ENCODE measurements at places on chromosomes 3 and 15.

DNA sequence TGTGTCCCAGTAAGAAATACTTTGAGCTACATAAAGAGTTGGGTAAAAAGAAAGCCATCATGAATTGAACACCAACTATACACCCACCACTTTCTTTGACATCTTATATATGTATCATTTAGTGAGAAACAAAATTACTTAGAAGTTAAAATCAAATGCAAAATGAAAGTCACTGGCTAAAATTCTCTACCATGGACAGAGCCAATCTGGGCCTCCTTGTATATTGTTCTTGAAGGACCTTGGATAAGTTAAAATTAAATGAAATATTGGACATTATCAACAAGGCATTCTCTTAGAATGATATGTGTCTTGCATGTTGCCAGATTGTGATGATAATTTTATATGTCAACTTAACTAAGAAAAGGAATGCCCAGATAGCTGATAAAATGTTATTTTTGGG is 64.2 kb upstream of the CHL1 start:
- DNase-seq, result no peak

- peak; percentile 83 for DNase-seq
Observed at GRCh38 chr15:73051807-73052652, at the start of gene NEO1. Gene NEO1, plus strand, starts transcription at chr15:73052463. Its CDS starts 213 bp downstream, at chr15:73052676.

GRCh38 chr3:116470605-116471197 is 25.4 kb upstream of the LSAMP start:
- DNase-seq, result no peak

- no peak for DNase-seq
Observed at GRCh38 chr3:30625541-30626438, 19.4 kb downstream of the TGFBR2 start.

- peak; percentile 34 for DNase-seq
Observed at GRCh38 chr3:45760878-45761711, 35.2 kb downstream of the SLC6A20 start.

DNA sequence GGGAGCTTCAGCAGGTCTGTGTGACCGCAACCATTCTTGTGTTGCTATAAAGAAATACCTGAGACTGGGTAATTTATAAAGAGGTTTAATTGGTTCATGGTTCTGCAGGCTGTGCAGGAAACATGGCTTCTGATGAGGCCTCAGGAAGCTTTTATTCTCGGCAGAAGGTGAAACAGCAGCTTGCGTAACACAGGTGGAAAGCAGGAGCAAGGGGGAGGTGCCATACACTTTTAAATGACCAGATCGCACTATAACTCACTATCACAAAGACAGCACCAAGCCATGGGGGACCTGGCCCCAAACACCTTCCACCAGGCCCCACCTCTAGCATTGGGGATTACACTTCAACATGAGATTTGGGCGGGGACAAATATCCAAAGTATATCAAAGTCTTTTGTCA is 8.3 kb upstream of the CIB2 start:
- DNase-seq, result no peak

DNA sequence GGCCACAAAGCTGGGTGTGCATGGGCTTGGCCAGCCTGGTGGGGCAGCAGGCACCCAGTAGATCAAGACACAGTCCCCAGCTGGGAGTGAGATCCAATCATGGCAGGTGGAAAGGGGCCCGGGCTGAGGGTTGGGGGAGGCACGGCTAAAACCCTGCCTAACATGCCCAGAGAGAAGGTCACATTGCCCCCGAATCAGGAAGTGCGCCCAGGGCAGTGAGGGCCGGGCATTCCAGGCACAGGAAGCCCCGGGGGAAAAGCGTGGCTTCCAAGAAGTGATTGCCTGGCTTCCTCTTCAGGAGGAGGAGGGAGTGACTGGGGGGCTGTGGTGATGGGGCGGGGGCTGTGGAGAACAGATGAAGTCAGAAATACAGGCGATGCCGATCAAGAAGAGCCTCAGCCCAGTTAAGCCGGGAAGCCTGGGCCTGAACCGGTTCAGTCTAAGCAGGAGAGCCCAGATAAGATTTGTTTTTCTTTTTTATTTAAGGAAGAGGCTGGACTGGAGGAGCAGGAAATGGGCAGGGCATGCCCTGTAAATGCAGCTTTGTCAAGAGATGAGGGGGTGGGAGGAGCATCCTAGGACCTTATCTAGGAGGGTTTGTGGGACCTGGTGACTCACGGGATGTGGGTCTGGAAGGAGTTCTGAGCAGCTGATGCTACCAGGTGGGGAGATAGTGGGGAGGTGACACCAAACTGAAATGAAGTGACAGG is 83.9 kb downstream of the CHSY1 start:
- peak; percentile 60 for DNase-seq

DNA sequence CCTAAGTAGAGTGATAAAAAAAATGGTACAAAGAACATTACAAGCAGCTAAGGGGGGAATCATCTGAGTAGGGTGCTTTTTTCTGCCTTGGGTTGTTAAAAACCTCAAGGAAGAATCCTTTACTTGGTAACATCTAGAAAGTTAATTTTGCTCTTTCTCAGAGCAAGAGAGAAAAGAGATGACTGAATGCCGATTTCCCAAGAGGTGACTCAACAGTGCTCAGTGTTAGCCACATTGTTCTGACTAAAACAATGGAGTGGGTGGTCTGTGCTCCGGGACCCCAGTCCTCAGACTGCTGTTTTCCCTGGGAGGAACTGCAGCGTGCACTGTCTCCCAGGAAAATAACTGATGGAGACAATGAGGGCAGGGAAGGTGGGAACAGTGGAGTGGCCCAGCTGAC is 41.1 kb upstream of the RASGRP1 start:
- DNase-seq, result no peak

GRCh38 chr3:69360690-69361089 is 25.2 kb downstream of the FRMD4B start:
- DNase-seq, result no peak

DNA sequence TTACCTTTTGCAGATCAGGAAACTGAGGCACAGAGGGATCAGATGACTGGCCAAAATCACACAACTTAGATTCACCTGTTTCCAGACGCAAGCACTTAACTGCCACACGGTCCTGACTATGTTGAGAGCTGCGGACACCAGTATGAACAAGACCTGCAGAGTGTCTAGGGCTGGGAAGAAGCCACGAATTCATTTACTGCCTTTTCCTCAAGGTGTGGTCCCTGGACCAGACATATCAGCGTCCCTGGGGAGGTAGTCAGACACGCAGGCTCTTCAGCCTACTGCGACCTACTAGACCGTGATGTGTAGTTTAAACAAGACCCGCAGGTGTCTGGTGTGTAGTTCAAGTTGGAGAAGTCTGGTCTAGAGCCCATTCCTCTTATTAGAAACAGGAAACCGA is 541 bp upstream of the SLC6A11 start:
- no peak for DNase-seq

- DNase-seq, result no peak
Observed at GRCh38 chr3:75012791-75013331, 398.4 kb upstream of the CNTN3 start.

DNA sequence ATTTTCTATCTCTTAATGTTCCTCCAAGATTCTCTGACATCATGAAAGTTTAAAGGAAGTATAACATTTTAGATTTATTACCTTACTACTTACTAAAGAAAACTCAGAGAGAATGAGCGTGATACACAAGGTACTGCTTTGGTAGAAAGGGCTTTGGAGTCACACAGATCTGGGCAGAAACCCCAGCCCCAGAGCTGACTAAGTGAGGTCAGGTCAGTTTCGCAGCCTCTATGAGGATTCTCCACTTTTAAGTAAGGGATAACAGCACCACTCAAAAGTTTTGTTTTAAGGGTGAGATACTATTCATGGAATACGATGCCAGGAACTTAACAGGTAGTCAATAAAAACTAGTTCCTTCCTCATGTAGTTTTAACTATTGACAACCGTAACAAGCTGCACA is 76.1 kb downstream of the CLDN11 start:
- no peak for DNase-seq

Measured in activated naive CD4-positive, alpha-beta T cell treated with Interleukin-2 at 50 U/mL for 16 hours (primary cell).